ENCODE measurements at places on chromosomes 13 and 19.
A peak's percentile ranks its signal among the peaks of the same experiment; 100 is the strongest.

DNA sequence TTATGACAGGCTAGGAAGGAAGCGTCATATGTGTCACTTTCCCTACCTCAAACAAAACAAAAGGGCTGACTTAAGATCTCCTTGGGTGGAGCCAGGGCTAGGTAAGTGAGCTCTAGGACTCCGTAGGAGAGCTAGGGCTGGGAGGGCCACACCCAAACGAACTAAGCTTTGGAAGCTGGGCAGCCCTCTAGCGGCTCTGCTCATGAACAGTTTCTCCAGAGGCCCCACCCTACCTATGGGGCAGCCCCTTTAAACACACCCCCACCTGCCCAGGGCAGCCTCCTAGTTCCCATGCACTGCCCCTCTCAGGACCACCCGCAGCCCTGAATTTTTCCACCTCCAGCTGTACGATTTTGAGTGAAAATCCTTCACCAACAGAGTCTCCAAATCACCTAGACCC, 3.5 kb downstream of the PEG3 start:
- DNase-seq, result no peak

DNA sequence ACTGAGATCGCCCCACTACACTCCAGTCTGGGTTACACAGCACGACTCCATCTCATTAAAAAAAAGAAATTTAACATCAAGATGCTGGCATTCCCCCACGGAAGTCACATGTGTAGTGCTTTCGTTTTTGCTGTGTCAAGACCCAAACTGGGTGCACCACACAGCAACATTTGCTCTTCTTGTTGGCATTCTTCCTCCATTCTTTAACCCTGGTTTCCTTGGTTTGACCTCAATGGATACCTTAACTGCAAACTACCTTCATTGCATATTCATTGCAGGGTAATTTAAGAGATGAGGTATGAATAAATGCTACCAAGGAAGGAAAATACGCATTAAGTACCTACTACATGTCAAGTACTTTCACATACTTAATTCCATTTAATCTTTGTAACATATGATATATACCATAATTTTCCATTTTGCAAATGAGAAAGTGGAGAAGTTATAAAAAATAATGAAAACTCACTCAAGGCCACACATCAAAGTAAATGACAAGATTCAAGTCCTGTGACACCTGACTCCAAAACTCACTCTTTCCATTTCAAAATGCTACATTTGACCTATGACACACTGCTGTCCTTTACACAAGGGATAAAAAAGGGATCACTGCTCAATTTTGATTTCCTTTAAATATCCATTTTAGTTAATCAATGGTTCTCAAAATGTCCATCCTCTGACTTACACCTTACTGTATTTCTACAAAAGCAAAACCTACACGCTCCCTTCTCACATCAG, 59.2 kb downstream of the STK24 start:
- DNase-seq, result peak; percentile 40

- DNase-seq, result no peak
Measured at GRCh38 chr19:50759886-50760285, 10.4 kb upstream of the GPR32 start.

DNA sequence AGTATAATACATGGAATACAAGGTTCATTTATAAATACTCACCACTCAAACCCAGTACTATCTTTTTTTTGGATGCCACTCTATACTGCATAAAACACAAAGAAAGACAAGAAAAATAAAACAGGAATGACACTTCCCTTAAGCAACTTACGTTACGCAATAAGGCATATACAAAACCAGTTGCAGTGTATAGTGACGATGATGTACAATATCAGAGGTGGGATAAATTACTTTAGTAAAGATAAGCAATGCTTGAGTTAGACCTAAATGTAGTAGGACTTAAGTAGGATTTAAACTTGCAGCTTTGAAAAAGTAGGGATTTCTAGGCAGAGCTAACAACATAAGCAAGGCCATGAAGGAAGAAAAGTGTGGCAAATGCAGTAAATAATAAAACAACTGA, 374.9 kb downstream of the SPRY2 start:
- no peak for DNase-seq

GRCh38 chr13:113991191-113991669, 17.4 kb upstream of the C13orf46 start:
- no peak for DNase-seq

GRCh38 chr19:14515501-14516047, 2.6 kb downstream of the DNAJB1 start:
- no peak for DNase-seq

GRCh38 chr13:98506322-98506721, 70.6 kb downstream of the STK24 start:
- DNase-seq, result no peak

DNA sequence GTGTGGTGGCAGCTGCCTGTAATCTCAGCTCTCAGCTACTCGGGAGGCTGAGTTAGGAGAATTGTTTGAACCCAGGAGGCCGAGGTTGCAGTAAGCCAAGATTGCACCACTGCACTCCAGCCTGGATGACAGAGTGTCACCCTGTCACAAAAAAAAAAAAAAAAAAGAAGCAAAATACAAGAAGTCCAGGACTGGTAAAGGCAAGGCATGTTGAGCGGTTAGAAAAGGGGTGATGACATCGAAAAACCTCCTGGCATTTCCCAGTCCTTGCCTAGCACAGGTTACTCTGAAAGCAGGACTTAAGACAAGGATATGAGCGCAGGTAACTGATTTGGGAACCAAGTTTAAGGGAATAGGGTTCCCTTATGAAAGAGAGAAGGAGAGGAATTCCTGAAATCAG, 2.5 kb upstream of the LILRB4 start:
- DNase-seq, result no peak

- no peak for DNase-seq
Measured at GRCh38 chr13:65508338-65508737, 1721.8 kb downstream of the PCDH9 start.

DNA sequence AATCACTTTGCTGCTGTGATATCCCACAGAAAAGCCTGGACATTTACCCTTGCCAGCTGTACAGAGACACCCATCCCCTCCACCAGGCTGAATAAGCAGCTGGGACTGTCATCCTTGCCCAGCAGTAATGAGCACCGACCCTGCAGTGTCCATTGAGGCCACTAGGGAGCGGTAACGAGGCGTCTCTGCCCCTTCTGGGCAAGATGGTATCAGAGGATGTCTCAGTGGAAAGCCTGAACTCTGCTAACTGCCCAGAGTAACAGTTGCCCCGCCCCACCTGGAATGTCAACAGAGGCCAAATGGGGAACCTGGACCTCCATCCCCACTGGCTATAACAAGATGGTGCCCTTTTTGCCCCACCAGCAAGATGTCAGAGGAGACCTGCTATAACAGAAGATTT, 22.8 kb upstream of the CEACAM20 start:
- no peak for DNase-seq

- DNase-seq, result no peak
Measured at GRCh38 chr19:22893855-22894270, 61.8 kb downstream of the ZNF723 start.

DNA sequence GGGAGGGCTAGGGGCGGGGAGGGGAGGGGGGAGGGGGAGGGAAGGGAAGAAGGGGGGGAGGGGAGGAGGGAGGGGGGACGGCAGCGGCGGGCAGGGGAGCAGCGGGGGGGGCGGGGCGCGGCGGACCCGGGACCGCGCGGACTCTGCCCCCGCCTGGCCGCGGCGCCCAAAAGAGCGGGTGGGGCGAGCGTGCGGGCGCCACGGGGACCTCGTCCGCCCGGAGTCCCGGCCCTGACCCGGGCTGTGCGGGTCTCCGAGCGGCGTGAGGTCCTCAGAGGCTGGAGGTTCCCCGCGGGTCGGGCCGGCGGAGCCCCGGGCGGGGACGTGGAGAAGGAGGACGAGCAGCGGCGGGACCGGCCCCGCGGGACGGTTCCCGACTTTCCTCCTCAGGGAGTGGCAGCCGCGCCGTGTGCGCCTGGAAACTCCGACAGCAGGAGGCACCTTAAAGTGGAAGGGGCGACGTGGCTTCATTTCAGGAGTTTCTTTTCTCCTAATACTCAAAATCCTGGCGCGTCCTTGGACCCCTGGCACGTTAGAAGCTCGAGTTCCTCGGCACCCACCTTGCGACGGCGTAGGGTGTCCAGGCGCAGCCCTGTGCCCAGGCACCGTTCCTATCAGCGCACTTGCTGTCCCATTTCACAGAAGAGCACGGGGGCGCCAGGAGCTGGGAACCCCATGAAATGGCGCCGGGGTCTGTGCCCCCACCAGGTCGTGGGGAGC, 518 bp upstream of the PLPP2 start:
- DNase-seq, result no peak
